ENCODE measurements at places on chromosomes 7 and 10.

DNA sequence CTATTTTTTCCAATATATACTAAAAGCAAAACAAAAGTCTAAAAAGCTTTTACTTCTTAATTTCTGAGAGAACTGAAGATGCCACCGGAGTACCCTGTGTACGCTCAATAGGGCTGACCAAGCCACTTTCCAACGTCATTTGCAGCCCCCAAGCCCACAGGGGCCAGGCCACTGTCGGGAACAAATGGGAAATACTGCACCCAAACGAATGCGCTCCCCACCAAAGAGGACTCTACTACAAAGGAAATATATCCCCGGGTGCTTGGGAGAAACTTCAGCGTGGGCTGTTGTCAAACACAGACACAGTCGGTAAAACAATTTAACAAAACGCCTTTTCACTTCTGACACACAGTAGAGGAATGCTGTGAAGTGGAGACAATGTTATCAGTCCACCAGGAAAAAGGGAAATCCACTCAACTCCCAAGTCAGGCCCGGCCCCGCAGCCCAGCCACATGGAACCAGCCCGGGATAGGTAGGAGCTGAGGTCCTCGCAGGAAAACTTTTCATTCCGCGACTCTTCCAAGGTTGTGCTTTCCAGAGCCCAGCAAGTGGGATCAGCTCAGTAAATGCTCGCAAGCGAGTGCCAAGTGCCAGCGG, 1.4 kb downstream of the PARD3 start:
- no peak for DNase-seq

GRCh38 chr10:86793696-86794095, 37.3 kb downstream of the BMPR1A start:
- no peak for DNase-seq

DNA sequence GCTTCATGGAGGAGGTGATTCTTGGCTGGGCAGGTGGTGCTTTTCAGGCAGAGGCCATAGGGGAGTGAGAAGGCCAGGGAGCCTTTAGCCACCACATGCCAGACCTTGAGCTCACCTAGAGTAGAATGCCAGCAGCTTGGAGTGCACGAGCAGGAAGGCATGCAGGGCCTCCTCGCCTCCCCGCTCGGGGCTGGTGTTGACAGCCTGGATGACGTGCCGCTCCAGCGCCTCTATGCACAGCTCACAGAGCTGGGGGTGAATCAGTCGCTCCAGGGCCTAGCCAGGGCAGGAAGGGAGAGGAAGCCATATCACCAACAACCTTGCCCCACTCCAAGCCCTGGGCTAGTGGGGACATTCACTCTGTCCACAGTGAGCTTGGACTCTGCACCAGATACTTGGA, 15.7 kb downstream of the HPS1 start:
- no peak for DNase-seq

GRCh38 chr7:68929781-68930261, 668.5 kb upstream of the AUTS2 start:
- DNase-seq, result no peak

DNA sequence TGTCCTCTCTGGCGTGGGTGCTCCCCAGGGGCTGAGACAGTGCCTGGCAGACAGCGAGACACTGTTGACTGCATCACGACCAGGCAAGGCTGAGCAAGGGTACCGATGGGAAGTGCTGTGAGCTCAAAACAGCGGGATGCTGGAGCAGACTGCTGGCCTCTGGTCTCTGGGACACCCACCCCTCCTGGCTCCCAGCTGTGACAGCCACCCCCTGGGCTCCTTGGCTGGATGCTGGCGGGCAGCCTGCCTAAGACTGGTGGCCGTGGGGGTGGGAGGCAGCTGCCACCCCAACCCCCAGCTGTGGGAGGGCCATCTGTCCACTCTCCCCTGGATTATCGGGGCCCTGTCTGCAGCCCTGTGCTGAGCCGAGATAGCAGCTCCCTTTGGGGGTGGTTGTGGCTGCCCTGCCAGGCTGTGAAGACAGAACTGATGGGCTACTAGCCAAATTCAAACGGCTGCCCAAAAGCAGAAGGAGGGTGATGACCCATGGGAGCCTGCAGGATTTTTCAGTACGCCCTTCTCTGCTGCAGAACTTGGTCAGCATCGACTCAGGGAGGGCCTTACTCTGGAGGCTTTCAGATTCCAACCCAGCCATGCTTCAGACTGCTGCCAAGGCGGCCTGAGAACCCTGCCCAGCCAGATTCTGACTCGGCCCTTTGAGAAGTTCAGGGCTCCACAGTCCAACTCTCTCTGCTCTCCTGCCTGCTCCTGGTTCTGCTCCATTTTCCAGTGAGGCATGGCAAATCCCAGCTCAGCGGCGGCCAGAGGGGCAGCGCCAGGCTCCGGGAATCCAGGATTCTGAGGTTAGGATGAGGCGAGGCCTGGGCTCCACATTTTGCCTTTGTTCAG, 125.3 kb downstream of the NEURL1 start:
- no peak for DNase-seq

DNA sequence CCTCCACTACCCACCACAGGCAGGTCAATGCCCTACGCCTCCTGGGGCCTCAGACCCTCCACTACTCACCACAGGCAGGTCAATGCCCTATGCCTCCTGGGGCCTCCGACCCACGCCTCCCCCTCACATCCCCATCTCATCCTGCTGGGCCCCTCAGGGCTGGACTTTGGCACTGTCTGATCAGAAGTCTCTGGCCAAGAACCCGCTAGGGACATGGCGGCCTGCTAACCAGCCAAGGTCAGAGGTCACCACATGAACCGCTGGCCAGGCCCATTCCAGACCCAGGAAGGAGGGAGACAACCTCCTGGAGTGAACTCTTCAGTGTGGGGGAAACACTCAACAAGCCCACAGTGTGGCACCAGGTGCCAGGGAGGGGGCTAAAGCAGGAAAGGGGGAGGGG, 55.8 kb downstream of the STK32C start:
- DNase-seq, result no peak

- DNase-seq, result no peak
Measured at GRCh38 chr7:126689037-126689436, 563.7 kb downstream of the GRM8 start.

- no peak for DNase-seq
Measured at GRCh38 chr7:150958597-150958996, 19.5 kb downstream of the KCNH2 start.

DNA sequence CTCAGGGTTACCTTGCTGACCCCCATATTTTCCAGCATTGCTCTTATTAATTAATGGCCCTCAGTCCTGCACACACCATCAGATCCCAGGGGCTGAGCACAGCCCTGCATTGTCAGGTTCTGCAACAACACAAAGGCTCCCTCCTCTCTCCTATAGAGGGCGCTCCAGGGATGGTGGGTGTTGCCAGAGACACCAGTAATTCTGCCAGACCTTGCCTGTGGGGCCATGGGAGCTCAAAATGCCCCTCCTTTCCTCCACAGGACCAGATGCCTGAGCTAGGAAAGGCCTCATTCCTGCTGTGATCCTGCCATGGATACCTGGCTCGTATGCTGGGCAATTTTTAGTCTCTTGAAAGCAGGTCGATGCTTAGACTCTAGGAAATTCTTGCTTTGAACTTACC, 42.8 kb upstream of the PRSS58 start:
- DNase-seq, result no peak

DNA sequence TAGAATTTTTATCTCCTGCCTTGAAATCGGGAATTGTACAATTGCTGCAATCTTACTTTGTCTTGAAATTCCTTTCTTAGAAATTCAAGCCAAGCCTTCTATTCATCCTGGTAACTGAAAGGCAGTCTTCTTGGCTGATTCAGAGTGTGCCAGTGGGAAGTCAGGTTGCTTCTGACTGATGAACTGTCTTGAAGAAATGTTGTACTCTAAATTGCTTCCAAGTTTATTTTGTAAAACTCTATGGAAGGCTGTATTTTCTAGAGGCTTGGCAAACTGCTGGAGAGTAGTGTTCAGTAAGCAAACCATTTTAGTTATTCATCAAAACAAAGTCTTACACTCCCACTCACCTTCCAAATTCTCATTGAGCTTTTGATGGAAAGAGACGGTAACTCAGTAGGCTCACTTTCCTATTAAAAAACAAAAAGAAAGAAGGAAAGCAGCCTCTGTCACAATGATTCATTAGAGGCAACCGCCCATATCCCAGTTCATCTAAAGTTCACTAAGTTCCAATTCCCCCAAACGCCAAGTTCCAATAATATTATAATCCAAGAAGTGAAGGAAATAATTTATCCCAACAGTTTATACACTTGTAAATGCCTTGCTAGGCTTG, 187.9 kb upstream of the MALRD1 start:
- DNase-seq, result no peak

DNA sequence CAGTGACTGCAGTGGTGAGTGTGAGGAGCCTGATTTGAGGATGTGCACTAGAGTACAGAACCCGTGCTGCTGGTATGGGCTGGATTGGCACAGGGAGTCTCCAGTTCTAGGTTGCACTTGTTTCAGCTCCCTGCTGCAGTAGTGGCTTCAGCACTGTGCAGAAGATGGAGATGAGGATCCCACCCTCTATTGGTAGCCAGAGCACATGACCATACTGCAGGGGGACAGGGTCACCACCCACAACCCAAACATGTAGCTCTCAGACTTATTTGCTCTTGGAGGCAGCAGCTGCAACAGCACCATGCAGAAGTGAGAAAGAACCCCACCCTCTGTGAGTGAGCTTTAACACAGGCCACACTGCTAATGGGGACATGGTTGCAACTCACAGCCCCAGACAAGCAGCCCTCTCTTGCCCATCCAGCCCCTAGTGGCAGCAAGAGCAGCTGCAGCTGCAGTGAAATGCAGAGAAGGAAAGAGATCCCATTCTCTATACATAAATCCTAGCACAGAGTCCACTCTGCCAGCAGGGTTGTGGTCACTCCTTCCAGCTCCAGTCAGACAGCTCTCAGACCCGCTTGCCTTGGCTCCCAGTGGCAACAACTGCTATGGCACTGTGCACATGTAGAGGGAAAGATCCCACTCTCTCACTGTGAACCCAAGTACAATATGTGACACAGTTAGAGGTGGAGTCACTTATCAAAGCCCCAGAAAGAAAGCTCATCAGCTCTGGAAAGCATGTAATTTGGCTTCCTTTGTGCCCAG, 51.4 kb upstream of the SCIN start:
- DNase-seq, result no peak

- no peak for DNase-seq
Measured at GRCh38 chr7:135877805-135878204, 99.4 kb downstream of the MTPN start.

- no peak for DNase-seq
Measured at GRCh38 chr10:122475591-122476332, 14.4 kb downstream of the HTRA1 start.

All from stimulated activated CD4-positive, alpha-beta T cell treated with anti-CD3 and anti-CD28 coated beads, Interleukin-1b, Interleukin-23, amount 100 ng/mL, for 24 hours (primary cell).